ENCODE measurements at places on chromosomes 6 and 20.
A peak's percentile ranks its signal among the peaks of the same experiment; 100 is the strongest.

DNA sequence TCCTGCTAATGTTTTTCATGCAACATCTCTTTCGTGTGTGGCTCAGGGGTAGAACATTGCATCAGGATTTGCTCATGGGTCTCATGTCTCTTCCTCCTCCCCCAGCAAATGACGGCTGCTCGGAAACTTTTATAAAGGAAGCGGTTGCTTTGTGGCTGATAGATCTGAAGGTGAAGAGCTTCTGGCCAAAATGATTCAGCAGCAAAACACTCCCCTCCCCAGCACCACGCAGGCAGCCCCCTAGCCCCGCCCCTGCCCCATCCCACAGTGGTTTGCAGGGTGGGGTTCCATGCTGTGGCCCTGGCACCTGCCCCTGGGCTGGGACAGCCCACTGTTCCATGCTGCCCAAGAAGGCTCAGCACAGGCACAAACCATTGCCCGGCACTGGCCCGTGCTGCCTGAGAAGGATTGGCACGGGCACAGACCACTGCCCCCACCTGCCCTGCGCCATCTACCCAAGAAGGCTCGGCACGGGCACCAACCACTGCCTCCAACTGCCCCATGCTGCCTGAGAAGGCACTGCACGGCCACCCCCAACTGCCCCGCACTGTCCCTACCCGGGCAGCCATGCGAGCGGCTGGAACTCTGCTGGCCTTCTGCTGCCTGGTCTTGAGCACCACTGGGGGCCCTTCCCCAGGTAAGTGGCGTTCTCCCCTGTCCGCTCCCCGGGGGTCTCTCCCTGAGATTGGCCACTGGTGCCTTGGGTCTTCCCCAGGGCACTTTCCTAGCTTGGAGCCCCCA is at the start of gene CST7:
CST7 (plus strand) TSS at position 331 of the 741 bp plus-strand sequence; CDS start at position 568, 237 bp downstream.
- peak; percentile 76 for DNase-seq

DNA sequence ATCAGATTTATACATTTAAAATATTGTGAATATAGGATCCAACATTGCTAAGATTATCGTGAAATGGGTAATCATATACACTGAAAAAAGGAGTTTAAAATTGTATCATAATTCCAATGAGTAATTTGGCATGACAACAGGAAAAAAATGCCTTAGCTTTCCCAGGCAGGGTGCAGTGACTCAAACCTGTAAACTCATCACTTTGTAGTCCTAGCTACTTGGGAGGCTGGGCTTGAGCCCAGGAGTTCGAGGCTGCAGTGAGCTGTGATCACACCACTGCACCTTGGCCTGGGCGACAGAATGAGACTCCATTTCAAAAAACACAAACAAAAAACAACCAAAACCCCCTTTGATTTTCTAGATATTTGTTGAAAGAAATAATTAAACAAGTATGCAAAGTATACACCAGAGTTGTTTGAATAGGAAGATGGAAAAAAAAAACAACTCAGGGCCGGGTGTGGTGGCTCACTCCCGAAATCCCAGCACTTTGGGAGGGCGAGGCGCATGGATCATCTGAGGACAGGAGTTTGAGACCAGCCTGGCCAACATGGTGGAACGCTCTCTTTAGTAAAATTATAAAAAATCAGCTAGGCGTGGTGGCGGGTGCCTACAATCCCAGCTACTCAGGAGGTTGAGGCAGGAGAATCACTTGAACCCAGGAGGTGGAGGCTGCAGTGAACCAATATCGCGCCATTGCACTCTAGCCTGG is 98.7 kb downstream of the TRERF1 start:
- DNase-seq: no peak

DNA sequence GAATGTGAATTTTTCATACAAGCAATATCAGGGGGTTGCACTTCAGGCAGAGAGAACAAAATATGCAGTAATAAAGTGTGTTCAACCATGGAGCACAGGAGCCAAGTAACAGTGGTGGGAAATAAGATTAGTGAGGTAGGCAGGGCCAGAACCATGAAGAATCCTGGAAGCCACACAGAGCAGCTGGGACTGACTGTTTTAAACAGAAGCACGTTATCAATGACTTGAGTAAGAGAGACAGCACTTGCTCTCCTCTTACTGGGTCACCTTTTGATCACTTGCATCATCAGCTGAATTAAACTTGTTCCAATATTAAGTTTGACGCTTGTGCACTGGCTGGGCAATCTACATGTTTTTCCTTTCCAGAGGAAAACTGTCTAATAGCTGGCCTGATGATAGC is 238.5 kb downstream of the TBX18 start:
- no peak for DNase-seq

- DNase-seq: no peak
Observed at GRCh38 chr6:108157981-108158525, 7.8 kb upstream of the NR2E1 start.
